Right atrium auricular region (tissue), 2 donors: ENCODE measurements at places on chromosomes 7 and 10.

DNA sequence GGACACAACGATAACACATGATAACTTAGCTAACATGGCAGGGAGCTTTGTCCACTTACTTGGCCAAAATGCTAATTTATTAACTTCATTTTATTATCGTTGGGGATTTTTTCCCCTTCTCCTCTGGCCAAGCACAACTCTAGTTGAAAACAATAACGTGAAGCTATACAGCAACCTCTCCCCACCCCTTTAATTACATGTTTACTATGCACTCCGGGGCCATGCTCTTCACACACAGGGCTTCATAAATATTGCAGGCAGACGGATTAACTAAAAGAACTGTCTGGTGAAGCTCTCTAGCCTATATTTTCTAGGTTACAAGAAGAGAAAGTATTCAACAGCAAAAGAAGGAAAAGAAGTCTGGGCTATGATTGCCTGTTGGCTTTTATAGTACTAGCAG, 51.7 kb downstream of the XRCC2 start:
- DNase-seq: no peak

GRCh38 chr10:43259213-43259991, 7.5 kb downstream of the RASGEF1A start:
- no peak for DNase-seq

DNA sequence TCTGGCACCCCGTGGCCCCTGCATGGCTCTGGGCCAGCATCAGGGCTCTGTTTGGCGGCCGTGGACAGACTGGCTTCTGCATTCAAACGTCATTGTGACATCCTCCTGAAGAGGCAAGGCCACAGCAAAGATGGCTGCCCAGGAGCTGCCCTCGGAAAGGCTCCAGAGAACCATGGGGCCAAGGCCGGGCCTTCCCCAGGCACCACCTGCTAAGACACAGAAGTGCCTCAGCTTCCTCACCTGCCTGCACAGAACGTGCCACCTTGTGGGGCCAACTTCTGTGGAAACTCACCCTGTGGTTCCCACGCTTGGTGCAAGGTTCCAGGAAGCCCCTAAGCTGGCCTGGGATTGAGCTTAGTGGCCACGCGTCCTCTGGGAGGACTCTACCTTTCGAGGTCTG, 396.9 kb downstream of the PTPRN2 start:
- DNase-seq: no peak

DNA sequence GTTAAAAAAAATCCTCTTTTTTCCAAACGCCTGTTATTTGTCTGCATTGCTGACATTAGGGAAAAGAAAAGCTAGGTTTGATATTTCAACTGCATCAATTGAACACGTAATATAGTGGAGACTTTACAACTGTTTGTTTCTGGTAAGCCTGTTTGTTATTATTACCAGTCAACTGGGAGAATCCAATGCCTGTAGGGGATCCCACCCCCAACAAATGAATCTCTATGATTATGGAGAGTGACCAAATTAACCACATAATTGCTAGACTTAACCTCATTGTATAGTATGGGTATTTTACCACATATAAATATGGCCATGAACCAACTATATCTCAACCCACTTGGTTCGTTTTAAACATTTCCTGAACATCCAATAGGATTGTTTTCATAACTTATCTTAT, 216.1 kb downstream of the TWIST1 start:
- DNase-seq: no peak

DNA sequence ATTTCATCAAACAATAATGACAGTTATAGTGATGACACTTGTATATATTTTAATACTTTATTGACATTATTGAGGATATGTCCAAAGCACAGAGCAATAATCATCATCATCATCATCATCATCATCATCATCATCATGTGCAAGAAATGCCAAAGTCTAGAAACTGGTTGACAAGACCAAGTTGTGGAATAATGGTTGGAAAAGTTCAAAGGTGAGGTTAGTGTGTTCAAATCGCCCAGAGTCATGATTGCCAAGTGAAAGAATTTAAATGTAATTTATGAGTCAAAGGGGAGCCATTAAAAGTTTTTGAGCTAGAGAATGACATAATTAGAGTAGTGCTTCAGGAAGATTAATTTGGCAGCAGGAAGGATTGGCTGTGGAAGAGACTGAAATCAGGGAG, 852.4 kb downstream of the SORCS1 start:
- no peak for DNase-seq

DNA sequence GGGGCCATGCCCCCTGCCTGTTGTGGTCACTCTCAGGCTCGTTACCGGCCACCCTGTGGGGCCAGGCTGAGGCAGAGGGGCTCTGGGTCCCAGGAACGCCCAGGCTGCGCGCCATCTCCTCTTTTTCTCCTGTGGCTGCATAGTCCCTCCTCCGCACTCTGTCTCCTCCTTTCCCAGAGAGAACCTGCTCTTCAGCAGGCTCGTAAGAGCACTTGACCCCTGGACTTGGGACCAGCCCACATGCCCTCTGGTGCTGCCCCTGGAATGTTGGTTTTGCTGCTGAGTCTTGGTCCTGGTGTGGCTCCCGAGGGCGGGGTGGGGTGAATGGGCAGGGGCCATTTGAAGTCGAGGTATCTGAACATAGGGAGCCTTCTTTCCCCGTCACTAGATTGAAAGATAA, 6.6 kb upstream of the BHLHA15 start:
- DNase-seq: no peak

DNA sequence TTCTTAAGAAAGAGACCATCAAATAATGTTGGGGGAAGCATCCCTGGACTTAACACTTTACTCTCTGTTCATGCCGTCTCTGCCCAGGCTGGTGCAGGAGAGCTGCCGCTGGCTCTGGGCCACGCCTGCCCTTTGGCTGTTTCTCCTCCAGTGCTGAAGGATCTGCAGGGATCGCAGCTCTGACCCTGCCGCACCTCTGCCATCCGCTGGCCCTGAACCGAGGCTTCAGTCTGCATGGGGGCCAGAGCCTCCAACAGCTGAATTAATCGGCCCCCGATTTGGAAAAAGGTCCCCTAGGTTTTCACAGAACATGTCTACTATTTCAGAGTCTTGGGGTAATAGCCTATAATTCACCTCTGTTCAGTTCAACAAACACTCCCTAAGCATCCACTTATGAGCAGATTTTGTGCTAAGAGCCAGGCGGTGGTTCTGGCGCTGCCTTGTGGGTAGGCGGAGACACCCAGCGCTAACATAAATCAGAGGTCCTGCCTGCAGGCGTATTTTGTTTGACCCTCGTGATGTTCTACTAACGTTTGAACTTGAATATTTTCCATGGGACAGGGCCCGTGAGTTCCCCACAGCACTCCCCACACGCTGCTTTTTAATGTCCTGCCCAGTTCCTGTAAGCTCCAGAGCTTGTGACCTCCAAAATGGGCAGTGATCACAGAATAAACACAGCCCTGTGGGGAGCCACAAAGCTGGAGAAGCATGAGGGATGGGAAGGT, 99.0 kb downstream of the DYNC2I1 start:
- DNase-seq: no peak

DNA sequence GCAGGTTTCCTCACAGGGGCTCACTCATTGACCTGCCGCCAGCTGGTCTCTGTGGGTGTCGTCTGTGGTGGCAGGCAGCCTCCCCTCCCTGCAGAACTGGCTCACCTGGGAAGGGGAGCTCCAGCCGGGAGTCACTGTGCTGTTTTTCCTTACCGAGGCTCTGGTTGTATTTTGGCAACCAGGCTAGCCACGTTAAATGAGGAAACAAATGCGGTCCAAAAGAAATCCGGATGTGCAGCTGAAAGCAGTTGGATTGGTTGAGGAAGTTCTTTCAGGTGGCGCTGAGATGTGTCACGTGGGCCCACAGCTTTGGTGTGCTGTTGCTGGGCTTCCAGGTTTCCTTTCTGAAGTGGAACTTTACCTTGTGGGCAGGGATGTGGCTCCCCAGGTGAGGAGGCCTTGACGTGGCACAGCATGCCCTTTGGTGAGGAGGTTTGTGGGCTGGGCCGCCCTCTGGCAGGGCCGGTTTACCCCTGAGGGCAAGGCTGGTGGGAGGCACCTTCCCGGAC, 14.2 kb downstream of the MTURN start:
- DNase-seq: no peak

GRCh38 chr7:461453-462172, 58.0 kb downstream of the PDGFA start:
- no peak for DNase-seq

DNA sequence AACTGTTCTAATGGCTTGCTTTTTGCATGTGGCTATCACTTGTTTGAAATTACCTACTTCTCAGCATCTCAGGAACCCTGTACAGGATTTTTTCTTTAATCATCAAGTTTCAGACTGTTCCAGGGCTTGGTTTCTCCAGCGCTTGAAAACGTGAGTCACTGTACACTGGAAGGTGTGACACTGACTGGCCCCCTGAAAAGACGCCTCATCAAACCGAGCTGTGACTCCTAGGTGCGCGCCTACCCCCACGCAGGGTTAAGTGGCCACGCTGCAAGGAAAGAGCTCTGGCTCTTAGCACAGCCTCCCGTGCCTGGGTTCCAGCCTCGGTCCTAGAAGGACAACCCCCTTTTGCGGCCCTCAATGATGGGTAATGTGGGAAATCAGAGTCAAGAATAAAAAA, 81.0 kb downstream of the EBF3 start:
- no peak for DNase-seq

DNA sequence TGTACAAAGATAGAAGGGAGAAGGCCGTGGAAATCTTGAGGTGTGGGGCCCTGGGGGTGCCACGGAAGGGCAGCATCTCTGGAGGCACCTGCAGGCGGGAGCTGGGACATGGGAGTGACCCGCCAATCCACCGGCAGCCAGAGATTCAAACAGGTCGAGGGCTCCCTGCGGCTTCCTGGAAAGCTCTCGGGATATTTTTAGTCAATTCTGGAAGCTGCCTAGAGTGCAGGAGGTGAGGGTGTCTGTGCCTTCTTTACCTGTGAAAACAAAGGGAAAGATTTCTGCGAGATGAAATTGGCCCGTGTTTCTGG, 16.6 kb downstream of the MNX1 start:
- DNase-seq: no peak

GRCh38 chr10:89793649-89794254, 92.4 kb downstream of the KIF20B start:
- DNase-seq: no peak

GRCh38 chr7:146781352-146782116, 664.9 kb downstream of the CNTNAP2 start:
- no peak for DNase-seq

DNA sequence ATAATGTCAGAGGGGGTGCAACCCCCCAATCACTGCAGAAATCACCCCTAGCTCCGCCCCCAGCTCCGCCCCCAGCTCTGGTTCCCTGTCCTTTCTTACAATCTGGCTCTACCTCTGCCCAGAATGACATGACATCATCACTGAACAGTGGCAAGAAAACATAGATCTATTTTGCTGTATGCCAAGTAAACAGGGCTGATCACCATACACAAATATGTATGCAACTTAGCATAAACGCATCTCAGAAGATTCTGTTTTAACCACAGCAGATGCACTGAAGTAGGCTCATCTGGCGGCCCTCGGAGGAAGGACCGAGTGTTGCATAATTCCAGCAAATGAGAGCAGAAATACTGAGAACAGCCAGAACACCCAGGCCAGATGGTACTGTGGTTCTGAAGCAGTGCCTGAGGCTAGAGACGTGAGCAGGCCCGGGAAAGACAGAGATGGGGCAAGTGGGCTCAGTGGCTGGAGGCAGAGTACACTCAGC, 293.3 kb upstream of the KLF14 start:
- DNase-seq: peak; percentile 74

GRCh38 chr10:92239600-92240288, 51.1 kb downstream of the CPEB3 start:
- DNase-seq: no peak

DNA sequence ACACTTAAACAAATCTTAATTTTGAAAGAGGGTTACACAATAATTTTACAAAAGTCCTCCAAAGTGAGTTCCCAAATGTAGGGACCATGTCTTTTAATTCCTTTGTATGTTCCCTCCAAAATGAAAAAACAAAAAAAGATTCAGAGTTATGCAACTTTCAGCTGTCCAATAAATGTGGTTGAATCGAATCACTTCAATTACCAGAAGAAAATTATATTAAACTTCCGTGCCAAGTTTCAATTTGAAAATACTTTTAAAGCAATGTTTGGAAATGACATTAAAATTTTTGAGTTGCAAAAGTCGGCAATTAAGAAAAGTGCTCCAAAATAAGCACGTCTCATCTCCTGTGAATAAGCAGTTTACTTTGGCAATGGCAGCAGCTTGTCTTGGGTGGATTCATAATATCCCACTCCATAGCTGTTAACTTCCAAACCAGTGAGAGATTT, 60.3 kb upstream of the C1GALT1 start:
- no peak for DNase-seq

GRCh38 chr10:113045147-113046055, 95.4 kb downstream of the TCF7L2 start:
- DNase-seq: no peak

DNA sequence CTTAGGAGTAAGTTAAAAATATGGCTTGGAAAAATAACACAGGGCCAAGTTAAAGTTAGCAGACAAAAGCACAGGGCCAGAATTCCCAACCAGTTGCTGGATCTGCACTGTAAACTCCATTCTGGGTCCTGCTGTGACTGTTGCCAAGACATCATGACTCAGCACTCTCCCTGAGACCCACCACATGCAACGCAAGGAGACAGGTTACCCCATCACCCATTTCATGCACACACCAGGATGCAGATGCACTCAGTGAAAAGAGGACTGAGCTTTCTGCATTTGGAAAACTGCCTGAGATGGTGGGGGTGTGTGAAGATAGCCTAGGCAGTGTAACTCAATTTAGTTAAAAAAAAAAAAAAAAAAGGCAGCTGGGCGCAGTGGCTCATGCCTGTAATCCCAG, 97.6 kb upstream of the ZNF438 start:
- peak; percentile 72 for DNase-seq

GRCh38 chr7:15839416-15840100, 153.1 kb upstream of the MEOX2 start:
- peak; percentile 80 for DNase-seq

- DNase-seq: no peak
These were observed 40.3 kb downstream of the SFMBT2 start for GRCh38 chr10:7370511-7370910.
